Immature natural killer cell (primary cell): ENCODE measurements at places on chromosomes 1 and 21.

DNA sequence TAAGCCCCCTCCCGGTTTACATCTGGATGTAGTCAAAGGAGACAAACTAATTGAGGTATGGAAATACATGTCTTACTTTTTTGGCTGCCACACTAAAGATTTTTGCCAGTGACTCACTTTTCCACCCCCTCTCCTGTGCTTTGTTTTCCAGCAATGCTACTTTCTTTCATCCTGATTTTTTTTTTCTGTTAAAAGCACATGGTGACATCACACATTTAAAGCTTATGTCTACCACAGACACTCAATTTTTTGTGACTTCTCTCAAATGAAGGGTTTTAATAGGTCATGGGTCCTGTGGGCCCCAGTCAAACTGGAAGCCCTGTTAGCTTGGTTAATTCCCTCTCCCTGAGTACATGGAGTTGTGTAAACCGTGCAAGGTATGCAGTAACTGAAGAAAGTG is 2.2 kb downstream of the PPP1R8 start:
- DNase-seq: no peak

- DNase-seq: no peak
These were observed 23.4 kb downstream of the LDLRAP1 start for GRCh38 chr1:25566730-25567341.

DNA sequence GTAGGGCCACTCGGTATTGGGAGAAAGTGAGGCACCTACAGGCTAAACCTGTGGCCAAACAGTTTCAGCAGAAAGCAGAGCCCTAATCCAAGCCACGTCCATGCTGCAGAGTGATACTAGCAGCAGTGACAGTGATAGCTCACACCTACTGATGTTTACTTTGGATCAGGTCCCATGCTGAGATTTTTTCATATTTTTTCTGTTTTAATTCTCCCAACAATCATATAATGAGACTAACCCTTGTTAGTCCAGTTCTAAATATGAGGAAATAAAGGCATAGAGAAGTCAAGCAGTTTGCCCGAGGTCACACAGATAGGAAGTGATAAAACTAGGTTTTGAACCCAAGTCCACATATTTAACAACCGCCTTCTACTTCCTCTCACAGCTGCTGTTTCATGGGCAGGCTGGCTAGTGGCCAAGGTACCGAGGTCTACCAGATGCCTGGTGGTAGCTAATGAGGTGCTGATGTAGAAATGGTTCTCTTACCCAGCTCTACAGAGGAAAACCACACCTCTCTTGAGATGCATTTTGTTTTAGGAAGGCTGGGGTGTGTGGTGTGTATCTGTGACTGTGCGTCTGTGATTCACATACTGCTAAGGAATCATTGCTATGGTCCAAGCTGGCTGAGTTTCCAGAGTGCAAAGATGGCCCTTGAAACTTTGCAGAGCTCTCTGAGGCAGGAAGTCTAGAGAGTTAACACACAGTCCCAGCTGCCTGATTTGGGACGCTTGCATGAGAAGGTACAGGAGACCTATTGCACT is 80.3 kb upstream of the ARTN start:
- peak; percentile 35 for DNase-seq

DNA sequence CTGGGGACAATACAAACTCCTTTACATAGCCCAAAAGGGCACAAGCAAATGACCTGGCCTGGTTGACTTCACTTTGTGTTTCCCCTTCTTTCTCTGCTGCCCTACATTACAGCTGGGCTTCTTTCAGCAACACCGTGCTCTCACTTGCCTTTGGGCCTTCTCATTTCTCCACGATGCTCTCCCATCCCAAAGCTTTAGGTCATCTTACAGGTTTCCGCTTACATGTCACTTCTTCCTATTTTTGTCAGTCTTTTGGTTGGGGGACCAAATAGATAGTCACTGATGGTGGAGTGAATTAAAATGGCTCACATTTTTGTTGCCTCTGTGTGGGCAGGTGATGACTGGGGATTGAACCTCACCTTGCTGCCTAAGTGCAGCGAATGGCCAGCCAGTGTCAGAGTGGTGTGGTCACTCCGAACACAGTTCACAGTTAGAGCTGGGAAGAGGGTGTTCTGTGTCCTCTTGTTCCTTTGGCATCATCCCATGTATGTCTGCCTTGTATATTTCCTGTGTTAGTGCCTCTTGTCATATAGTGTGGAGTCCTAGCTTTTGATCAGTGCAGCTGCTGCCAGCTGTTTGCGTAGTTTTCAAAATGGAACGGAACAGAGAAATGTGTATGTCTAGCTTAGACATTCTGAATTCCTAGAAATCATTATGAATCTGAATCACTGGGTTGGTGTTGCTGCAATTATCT is 134.8 kb downstream of the NOS1AP start:
- DNase-seq: no peak

DNA sequence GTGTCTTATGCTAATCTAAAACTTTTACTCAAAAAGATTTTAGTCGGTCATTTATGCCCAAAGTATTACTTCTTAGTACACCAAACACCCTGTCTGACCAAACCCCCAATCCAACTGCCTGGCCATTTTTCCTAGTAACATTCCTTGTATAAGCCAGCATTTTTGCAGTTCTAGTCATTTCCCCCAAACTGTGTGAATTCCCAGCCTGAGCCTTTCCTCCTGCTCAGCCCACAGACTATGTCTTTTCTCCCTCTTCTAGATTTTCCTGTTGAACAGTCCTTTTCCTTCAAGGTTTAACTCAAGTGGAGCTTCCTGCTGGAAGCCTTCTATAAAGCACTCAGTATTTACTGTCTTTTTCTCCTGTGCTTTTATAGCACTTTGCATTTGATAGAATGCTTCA is 843.8 kb downstream of the USP25 start:
- DNase-seq: no peak

DNA sequence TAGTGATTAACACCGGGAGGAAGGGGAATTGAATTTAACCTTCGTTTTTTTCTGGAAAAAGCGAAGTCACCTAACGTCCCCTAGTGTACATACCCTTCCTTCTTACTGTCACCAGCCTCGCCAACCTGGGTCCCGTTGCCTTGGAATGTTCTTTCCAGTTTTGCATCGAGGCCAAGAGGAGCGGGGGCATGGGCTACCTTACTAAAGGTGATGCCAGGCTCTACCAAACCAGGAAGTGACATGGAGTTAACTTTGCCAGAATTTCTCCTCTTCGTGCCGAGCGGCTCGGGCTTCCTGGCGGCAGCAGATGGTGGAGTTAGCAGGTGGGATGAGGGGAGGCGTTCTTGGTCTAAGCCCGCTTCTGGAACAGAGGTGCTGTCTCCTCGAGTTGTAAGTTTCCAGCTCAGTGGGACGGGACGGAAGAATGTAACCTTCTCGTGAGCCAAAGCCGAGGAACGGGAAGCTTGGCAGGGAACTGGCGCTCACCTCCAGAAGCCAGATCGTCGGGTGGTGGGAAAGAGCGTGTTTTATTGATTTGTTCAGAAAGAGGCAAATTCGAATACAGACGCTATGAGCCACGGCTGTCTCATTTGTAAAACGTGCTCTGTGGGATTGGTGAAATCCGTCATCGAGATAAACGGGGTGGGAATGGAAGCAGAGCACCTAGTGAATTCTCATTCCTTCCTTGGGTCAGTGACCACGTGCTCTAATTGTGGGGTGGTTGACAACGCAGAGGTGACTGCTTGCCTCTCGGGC is 486 bp downstream of the NIPAL3 start:
- no peak for DNase-seq

GRCh38 chr21:41753006-41753898 is 13.6 kb downstream of the RIPK4 start:
- DNase-seq: no peak

GRCh38 chr1:201371792-201372191 is 5.7 kb downstream of the TNNT2 start:
- DNase-seq: no peak

DNA sequence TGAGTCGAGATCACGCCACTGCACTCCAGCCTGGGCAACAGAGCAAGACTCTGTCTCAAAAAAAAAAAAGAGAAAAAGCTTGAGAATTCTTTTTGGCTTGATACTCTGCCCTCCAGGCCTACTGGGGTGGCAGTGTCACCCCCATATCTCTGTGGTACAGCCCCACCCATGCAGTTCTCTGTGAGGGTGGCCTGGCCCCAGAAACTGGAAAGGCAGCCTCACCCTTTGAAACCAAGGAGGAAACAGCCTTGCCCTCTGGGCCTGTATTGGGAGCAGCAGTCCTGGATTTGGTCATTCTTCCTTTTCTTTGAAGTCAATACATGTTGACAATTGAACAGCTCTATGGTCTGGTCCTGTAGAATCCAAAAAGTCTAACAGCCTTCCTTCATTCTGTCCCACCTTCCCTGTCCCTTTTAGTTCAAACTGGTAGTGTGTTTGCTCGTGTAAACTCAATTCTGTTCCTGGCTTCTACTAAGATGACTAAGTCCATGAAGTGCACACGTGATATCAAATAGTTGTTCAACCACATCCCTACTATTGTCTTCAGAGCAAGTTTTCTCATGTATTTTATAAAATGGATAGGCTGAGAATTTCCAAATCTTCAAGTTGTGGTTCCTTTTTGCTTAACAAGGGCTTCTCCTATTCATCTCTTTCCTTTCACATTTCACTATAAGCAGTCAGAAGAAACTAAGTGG is 13.2 kb downstream of the ST7L start:
- no peak for DNase-seq

DNA sequence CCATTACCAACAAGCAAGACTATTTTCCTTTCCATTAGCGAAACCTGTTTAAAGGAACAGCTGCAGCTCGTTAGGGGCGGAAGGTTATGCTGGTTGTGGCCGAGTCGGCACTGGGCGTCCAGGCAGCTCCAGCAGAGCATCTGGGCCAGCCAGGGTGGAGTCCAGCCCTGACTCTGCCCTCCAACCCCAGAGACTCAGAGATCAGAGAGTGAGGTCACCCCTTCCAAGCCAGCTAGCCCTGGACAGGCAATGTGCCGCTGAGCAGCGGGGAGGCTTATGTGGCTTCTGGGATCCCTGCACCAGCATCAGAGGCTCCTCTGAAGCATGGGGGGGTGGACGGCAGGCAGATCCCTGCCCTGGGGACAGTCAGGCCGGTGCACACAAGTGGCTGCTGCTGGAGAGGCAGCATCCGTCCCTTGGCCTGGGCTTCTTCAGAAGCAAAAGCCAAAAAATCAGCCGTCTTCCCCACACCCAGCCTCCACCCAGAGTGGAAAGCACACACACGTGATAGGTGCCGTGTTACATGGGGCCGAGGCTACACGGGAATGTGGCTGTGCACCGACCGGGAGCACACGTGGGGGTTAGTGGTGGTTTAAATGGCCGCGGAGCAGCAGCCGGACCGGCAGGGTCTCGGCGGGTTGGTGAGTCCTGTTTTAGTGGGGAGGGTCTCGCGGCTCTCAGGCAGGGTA is 30.1 kb downstream of the SLC66A1 start:
- no peak for DNase-seq

- DNase-seq: no peak
These were observed 133.2 kb downstream of the GALNT2 start for GRCh38 chr1:230200276-230200675.

DNA sequence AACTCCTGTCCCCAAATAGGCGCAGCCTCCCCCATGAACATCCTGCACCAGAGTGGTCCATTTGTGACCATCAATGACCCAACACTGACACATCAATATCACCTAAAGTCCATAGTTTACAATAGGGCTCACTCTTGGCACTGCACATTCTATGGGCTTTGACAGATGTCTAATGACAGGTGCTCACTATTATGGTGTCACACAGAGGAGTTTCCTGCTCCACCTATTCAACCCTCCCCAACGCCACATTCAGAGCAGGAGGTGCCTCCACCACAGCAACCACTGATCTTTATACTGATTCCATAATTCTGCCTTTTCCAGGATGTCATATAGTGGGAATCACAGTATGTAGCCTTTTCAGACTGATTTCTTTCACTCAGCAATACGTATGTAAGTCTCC is 24.2 kb downstream of the GNG4 start:
- DNase-seq: no peak

GRCh38 chr1:185528084-185528676 is 206.0 kb upstream of the HMCN1 start:
- DNase-seq: no peak

DNA sequence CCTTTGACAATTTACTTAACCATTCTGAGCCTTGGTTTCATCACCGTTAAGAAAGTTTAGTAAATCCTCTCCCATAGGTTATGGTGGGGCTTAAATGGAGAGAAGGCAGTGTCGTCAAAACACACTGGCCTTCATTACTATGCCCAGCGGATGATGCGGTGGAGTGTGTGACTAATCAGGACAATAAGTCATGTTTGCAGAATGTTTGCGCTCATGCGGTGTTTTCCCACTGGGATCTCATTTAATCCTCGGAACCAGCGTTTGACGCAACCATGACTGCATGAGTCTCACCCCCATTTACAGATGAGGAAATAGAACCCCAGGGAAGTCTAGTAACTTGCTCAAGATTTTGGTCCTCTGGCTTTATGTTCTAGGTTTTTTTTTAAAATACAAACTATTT is 17.5 kb downstream of the SLC26A9 start:
- no peak for DNase-seq

DNA sequence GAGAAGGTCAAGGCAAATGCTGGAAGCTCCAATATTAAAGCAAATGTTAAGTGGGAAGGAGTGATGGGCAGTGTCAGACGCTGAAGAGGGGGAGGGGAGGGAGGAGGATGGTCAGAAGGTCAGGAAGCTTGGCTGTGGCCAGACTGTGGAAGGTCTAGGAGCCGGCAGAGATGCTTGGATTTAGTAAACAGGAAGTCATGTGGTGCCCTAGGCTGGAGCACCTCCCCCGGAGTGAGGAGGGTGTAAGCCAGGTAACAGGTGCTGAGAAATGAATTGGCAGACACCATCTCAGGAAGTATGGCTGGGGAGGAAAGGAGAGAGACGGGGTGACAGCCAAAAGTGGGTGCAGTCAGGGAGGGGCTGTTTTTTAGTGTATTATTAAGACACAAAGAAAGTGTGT is 17.7 kb downstream of the CSMD2 start:
- DNase-seq: no peak

DNA sequence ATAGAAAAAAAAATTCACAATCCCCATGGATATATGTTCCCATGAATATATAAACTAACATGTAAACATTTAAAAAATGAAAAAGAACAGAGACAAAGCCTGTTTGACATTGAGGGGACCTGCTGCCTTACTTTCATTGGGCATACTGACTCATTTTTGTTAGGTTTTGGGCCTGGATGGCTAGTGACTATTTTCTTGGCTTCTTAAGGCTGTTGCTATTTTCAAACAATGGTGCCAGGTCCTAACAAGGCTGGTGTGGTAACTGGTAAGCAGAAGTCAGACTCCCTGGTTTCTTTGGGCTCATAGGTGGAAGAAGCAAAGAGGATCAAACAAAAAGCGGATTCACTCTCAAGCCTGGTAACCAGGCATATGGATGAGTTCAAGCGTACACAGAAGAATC is 51.0 kb downstream of the LAMC2 start:
- no peak for DNase-seq

DNA sequence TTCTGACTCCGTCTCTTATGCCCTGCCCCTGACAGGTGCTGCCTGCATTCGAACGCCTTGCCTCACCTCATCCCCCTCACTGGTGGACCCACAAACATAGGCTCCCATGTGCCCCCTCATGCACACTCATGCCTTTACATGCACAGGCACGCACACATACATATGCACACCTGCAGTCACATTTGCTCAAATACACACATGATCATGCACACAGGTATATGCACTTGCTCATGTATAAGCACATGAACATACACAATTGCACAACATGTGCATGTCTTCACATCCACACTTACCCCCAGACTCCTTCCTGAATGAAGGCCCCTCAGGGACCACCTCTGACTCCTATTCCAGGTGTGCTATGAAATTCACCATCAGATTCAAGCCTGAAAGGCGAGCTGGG is 506.9 kb downstream of the PTPRU start:
- DNase-seq: no peak

- no peak for DNase-seq
These were observed 60.8 kb downstream of the BEND5 start for GRCh38 chr1:48715921-48716320.

GRCh38 chr21:42062236-42063022 is 8.7 kb upstream of the UMODL1 start:
- DNase-seq: peak; percentile 86

- DNase-seq: no peak
These were observed 8.4 kb upstream of the PAXBP1 start for GRCh38 chr21:32779983-32780382.
